NCI-H2081 treated with DMSO at 0.1 percent for 48 hours (cell line): ENCODE measurements at places on chromosomes 2 and 18.

DNA sequence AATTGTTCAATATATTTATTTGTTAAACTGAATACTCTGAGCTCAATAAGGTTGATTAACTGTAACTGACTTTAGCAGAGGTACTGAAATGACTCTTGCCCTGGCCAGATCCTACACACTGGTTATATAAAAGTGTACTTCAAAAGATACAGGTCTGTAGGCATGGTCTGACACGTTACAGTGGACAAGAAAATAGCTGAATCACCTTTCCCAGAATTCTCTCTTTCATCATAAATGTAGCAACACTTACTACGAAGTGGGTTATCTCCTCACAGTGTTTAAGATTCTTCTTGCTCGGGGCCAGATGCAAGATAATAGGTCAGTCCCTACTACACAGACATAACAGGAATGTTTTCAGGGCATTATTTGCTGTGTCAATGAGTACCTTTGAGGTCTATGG lies 107.0 kb upstream of the ZC3H15 start:
- no peak for DNase-seq

- DNase-seq: no peak
Measured at GRCh38 chr2:220452561-220452960, 825.1 kb downstream of the SLC4A3 start.

DNA sequence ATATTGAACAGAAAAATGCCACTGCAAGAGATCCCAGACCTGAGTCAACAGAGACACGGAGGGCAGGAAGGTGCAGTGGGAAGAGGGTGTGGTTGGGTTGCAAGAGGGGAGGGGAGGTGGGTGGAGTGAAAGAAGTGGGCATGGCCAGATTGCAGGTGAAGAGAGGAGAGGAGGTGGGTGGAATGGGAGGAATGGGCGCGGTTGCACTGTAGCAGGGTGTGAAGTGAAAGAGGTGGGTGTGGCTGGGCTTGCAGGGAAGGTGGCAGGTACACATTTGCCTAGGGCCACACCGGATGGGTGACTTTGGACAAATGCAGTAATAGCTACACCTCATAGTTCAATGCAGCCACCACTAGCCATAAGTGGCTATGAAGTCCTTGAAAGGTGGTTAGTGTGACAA lies 71.1 kb downstream of the DOCK10 start:
- DNase-seq: no peak

- no peak for DNase-seq
Measured at GRCh38 chr2:207960911-207961310, 64.4 kb downstream of the PLEKHM3 start.

DNA sequence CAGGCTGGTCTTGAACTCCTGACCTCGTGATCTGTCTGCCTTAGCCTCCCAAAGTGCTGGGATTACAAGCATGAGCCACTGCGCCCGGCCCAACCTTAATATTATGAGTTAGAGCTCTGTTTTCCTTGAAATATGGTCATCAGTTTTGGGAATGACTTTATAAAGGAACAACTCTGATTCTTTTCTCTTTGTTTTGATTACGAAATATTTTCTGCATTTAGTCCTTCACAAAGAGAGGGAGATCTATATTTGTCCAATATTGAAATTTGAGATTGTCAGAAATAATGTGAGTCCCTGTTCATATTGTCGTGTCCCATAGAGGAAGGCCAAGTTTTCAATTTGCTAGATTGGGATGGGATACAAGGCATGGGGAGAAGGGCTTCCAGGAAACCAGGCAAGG lies 3.1 kb downstream of the SMYD5 start:
- DNase-seq: no peak

GRCh38 chr2:114156366-114157056 lies 266.6 kb downstream of the ACTR3 start:
- no peak for DNase-seq

DNA sequence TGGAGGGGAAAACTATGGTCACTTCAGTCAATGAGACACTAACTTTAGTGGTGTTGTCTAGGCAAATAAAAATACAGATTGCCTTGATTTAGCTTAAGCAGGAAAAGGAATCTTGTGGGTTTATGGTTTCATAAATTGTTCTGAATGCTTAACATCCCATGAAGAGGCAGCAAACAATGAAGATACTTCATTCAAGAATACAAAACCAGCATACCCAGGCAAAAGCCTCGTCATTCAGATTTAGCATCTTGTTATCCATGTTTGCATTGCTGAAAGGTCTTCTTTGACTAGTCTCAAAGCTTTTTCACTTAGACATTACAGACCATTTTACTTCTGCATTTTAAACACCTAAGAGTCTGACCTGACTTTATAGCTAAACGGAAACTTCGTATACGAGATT lies 272.7 kb upstream of the FSHR start:
- no peak for DNase-seq

DNA sequence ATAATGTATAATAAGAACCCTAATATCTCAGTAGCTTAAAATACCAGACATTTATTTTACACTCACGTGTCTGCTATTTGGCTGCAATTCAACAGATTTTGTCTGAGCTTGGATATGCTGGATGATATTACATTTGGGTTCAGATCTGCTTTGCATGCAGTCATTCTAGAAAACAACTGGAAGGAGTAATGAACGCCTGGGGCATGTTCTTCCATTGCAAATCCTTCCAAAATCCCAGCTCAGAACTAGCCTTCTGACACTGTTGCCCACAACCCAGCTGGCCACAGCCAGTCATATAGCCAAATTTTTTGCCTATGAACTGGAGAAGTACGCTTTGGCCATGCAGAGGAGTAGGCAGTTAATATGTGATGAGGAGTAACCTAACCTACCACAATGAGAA lies 597.8 kb upstream of the VRK2 start:
- no peak for DNase-seq

DNA sequence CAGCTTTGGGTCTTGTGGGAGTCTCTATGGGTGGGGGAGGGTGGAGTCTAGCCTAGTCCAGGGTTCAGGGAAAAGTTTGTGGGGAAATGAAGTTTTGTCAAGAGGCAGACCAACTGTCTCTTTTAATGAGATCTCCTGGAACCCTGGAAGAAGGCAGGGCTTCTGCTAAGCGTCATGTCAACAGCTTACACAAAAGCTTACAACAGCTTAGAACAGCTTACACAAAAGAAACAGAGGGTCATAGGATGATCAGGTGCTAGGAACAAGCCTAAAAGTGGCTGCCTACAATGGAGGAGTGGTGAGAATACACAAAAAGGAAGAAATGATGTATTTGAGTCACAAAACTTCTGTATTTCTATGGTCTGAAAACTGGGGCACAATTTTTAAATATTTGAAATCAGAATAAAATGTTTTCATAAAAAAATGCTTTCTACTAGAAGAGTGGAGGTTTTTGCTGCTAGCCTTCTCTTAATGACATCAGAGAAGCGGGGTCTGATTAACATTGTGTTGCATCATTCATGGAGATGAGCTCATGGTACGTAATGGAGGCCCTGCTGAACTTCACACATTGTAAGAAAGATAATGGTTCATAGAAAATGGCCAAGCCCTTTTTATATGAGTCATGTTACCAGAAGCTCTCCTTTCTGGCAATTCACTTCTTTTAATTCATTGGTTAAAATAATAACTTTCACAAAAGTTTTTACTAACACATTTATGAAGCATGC lies 351.0 kb downstream of the PIK3C3 start:
- no peak for DNase-seq

GRCh38 chr2:231686192-231687100 lies 21.9 kb upstream of the PTMA start:
- no peak for DNase-seq

DNA sequence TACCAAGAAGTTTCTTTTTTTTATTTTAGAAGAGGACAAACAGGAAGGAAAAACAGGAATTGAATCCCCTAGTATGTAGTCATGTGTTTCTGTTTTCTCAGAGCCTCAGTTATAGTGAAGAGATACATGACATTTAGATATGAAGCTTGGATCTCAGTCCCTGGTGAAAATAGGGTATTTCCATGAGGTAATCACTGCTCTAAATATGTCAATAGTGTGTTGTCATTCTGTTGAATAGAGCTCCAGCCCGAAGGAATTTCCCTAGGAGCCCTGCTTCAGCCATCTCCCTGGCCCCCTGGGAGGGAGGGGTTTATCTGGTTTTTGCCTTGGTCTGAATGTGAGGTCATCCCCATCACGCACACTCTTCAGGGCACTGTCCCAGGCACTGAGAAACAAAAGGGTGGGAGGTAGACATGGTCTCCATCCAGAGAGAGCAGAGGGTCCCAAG lies 47.1 kb upstream of the REL start:
- DNase-seq: no peak

GRCh38 chr2:212832211-212833195 lies 293.9 kb upstream of the ERBB4 start:
- no peak for DNase-seq

DNA sequence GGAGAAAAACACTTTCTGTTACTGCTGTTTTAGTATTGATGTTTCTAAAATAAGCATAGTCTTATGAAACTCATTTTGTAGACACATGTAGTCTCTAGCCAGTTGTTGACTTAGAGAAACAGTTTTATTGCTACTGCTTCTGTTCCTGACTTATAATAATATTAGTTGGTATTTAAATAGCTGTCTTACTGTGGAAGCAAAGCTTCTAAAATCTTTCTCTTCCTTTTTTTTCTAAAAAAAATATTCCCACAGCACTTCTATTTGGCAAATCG lies 121.8 kb downstream of the MTX2 start:
- no peak for DNase-seq

GRCh38 chr2:60560734-60561644 lies 7.5 kb upstream of the BCL11A start:
- DNase-seq: no peak

GRCh38 chr18:52175406-52175805 lies 164.6 kb upstream of the DCC start:
- DNase-seq: no peak
